ENCODE measurements at places on chromosomes 6 and 20.

DNA sequence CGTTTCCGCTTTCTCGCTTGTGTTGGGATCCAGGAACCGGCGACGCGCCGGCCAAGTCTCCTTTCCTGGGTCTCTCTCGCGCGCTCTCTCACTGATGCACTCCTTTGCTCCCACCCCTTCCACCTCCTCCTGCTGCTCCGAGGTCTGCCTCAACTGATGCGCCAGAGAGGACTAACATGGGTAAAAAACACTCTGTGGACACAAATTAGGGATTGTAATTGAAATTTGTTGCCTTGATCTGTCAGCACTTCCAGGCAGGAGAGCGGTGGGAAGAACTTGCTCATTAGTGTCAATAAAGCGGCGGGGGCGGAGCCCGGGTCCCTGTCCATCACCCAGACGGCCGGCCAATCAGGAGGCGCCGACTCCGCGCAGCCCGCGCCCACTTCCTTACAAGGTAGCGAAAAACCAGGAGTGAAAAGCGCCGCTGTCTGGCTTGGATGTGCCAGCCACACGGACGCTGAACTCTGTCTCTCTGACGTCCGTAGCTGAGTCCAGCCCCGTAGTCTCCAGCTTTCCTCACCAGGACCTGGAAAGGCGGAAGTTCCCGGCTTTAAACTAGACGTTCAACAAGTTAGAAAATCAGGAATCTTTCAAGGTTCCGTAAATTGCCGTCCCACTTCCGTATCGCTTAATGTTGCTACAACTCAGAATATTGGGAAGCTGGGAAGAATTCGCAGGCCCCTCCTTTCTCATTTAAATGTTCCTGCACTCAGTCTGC, at the start of gene TBX18:
Gene TBX18, minus strand, starts transcription at position 267 of the 718 bp plus-strand sequence. CDS start 417 bp downstream, outside the sequence.
- peak; percentile 98 for DNase-seq

GRCh38 chr6:10413850-10414738, 780 bp downstream of the TFAP2A start:
- no peak for DNase-seq

GRCh38 chr6:5468586-5468985, 207.3 kb downstream of the FARS2 start:
- DNase-seq = no peak

- no peak for DNase-seq
These were observed 142.8 kb downstream of the SMOC2 start for GRCh38 chr6:168583821-168584220.

DNA sequence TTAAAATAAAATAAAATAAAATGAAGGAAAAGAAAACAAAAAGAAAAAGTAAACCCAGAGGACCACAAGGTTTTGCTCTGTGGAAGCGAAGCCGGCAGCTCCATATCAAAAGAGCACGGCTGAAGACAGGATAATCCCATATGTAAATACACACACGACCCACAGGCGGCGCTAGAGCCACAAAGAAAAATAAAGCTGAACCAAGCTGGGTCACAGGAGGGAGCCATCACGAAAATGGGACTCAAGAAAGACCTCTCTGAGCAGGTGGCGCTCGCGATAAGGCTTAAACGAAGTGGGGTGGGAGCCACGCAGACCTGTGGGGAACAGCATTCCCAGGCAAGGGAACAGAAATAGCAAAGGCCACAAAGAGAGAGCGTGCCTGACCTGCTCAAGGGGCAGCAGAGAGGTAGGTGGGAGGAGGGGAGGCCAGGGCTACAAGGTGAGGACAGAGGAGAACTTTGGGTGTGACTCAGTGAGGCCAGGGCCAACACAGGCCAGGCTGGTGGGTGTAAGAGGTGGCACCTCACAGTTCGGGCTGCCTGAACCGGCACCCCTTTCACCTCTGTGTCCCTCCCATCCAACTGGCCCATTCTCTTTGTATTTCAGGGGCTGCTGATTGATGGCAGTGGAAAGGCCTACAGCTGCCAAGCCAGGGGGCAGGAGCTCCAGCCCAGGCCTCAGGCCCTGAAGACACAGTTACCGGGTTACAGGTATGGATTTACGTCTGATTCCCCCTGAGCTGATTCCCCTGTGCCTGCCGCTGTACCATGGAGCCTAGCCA, 26.0 kb downstream of the PTGIS start:
- peak; percentile 21 for DNase-seq

DNA sequence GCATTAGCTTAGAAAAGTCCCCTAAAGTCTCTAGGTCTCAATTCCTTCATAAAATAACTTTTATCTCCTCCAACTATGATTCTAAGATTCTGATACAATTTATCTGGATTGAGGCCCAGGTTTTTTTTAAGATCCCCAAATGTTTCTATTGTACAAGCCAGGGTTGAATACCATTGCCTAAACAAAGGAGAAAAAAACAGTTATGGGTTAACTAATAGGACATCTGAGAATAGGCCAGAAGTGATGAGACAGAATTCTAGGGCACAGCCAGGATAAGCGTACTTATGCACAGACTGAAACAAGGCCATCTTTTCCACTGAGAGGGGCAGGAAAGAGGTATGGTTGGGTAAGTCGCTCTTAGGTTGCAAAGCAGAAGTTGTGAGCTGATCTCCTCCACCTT, 26.4 kb downstream of the EPB41L2 start:
- DNase-seq = no peak

GRCh38 chr6:150541576-150541975, 58.1 kb upstream of the PLEKHG1 start:
- DNase-seq = no peak

- DNase-seq = no peak
These were observed 311.2 kb upstream of the OPRM1 start for GRCh38 chr6:153727885-153728284.

DNA sequence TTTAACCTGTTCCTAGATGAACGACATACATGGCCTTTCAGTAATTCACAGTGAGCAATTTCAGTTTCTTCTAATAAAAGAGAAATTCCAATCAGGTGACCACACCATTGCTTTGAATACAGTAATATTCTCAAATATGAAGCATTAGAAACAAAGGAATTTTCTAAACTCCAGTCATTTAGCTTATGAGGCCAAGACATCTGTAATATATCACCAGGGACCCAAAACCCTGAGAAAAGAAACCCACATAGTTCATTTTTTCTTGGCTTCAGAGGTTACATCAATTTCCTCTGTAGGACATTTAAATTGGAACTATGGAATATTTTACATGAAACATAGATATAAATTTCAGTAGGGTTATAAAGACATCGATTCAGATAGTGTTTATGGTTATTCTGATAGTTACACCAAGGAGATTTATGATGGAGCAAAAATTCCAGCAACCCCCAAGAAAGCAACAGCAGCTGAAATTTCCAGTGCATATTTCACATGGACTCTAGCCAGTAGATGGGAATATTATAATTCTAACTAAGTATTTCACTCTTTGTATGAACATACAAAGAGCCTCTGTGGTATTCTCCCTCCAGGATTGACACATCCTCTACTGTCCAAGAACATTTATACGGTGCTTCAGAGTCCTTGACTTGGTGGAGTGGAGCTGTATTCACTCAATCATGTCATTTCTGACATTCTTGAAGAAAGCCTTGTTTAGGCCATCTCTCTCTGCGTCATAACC, 82.9 kb downstream of the ADGRG6 start:
- DNase-seq = no peak

DNA sequence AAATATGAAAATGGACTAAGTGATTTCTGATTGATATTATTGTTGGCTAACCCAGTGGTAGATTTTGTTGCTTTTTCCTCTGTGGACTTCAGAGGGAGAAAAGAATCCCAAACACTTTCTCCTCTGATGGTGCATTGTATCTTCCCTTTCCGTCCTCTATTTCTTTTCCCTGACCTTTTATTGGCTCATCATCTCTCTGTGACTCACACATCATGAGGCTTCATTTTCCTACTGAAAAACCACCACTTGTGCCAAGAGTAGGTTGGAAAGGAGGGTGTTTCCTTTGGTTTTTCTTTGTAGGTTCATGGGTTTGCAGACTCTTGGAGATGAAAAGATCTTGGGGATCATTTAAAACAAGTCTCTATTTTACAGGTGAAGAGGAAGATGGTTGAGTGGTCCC, 311.7 kb upstream of the JAG1 start:
- no peak for DNase-seq

DNA sequence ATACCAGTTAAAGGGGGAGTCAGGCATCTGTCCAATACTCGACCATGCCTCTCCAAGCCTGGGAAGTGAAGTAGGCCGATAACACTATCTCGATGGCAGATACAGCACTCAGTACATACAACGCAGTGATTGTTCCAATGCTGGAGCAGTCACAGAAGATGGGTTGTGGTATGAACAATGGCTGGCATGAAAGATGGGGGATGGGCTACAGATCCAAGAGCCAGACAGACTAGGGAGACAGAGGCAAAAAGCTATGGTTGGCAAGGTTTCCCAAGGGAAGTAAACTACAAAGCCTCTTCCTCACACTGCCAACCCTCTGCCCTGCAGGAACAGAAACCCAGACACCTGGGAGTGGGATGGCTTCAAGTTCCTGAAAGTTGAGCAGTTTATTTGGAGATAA, 19.2 kb downstream of the FKBP1A start:
- no peak for DNase-seq

DNA sequence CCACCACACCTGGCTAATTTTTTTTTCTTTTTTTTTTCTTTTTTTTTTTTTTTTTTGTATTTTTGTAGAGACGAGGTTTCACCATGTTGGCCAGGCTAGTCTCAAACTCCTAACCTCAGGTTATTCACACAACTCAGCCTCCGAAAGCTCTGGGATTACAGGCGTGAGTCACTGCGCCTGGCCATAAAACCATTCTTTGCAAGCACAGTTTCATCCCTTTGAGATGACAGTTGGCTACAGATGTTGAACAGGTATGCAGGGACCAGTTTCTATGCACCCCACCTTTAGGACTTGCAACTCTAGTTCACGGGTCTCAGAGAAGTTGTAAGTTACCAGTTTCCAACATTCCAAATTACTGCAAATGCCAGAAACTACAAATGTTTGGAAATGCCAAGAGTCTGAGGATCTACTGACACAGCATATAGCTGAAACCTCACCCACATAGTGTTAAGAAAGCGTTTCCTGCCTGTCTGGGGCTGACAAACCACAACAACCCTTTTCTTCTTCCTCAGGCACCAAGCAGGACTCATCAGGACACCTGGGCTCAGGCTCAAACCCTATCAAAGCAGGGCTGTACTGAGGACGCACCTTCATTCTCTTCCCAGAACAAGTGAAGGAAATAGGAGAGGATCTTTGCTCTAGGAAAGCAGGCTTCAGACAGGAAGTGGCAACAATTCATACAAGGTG, 22.9 kb downstream of the ARHGAP18 start:
- no peak for DNase-seq

DNA sequence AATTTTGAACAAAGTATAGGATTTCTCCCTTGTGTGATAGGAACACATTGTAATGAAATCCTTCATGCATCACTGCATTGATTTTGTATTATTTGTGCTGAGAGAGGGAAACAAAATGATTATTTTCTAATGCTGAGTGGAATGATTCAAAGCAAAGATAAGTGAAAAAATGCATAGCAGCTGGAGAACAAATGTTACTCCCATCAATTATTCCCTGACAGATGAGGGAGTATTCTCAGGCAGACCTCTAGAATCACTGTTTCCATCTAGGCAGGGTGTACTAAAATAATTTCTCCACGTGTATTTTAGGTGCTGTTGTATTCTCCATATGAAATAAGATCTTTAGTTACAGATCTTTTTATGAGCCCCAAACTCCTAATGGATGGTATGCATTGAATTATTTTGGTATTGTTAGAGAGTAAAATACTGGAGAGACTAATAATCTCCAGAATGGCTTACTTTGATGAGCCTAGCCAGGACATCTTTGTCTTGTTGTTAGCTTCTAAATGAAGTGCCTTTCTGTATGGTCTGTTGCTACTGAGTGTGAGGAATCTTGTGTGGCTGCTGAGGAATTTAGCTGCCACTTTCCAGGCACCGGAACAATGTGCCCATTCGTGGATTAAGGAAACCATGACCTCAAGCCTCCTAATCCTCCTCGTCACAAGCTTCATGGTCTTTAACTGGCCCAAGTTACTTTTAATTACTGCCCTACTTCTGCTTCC, 39.6 kb downstream of the RNF217 start:
- no peak for DNase-seq

- DNase-seq = no peak
These were observed 113.9 kb upstream of the STMND1 start for GRCh38 chr6:16987996-16988395.

DNA sequence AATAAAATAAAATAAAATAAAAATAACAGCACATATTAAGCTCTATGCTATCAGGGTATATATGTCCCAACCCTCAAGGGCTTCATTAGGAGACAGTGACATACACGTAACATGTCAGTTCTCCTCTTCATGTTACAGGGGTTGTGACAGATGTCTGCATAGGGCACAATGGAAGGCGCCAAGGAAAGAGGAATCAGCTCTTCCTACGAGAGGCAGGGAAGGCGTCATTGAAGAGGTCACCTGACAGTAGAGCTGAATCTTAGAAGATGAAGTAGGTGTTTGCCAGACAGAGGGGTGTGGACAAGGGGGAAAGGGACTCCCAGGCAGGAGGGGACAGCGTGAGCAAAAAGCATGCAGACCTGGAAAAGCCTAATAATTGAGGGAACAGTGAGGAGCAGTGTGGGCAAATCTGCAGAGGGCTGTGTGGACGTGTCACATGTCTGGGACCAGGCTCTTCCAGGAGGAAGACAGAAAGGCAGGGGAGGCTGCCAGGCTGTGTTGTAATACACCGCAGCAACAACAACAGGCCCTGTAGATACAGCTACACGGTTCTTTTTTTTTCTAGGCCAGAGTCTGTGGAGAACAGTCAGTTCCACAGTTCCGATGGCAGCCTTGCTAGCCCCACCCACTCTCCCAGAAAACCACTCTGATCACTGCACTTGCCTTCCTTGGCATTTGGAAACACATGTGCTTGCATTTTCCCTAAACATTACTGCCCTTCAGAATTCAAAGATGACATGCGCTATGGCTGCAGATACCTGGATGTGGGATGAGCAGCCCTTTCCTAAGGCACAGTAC, 2.5 kb upstream of the FKBP5 start:
- DNase-seq = peak; percentile 11

- no peak for DNase-seq
These were observed 20.3 kb upstream of the ATXN1 start for GRCh38 chr6:16781348-16782169.

- no peak for DNase-seq
These were observed 306.1 kb downstream of the ZNF217 start for GRCh38 chr20:53287357-53288042.

- DNase-seq = no peak
These were observed 30.5 kb downstream of the NPEPL1 start for GRCh38 chr20:58722877-58723627.

GRCh38 chr6:36692861-36693702, 4.5 kb upstream of the RAB44 start:
- DNase-seq = no peak

GRCh38 chr6:167714152-167714551, 112.6 kb upstream of the AFDN start:
- DNase-seq = no peak

DNA sequence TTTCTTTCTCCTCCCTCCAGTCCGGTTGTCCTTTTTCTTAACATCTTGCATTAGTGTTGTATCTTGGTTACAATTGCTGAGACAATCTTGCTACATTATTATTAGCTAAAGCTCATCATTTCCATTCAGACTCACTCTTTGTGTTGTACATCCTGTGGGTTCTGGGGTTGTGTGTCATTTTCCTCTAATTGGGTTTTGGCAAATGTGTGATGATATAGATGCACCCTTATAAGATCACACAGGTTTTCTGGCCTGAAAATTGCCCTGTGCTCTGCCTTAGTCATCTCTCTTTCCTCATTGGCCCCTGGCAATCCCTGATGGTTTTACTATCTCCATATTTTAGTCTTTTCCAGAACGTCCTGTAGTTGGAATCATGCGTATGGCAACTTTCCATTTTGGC, 60.1 kb downstream of the PPP1R14C start:
- DNase-seq = no peak
